ENCODE measurements at places on chromosomes 3 and 15.

- DNase-seq, result no peak
Measured at GRCh38 chr15:51375966-51376640, 34.6 kb downstream of the GLDN start.

- DNase-seq, result no peak
Measured at GRCh38 chr3:183711516-183711915, 13.9 kb downstream of the YEATS2 start.

GRCh38 chr15:70484993-70485392 is 278.4 kb downstream of the UACA start:
- DNase-seq, result no peak

GRCh38 chr15:39267685-39268084 is 313.2 kb upstream of the THBS1 start:
- peak; percentile 37 for DNase-seq

DNA sequence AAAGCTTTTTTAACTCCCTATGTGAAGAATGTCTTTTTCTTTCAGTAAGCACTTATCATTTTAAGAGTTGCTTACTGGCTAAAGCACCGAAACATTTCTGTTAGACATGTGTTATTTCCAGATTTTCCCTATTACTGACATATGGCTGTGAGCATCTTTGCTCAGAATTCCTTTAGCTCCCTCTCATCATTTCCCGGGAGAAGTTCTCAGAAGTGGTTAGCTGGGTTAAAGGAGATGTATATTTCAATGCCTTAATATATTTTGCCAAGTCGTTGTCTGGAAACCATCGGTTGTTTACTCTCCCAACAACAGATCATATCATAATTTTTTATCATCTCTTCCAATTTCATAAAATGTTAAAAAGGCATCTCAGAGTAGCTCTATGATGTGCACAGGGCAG is 396.5 kb downstream of the OCA2 start:
- DNase-seq, result no peak

DNA sequence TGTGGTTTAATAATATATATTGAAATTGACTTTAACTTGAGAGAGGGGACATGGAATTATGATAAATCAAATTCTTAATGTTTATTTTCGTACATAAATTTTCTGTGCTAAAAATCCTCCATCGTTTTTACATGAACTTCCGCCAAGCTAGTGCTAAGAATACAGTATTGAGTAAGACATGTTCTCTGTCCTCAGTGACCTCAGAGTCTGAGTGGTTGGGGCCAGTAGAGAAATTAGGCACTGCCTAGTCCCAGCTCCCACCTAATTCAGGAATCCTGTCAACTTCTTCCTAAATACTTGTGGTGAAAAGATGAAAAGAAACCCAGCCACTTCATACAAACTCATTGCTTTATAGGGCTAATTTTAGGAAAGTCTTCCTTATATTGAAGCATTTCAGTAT is 110.3 kb downstream of the PPP2R3A start:
- DNase-seq, result no peak

DNA sequence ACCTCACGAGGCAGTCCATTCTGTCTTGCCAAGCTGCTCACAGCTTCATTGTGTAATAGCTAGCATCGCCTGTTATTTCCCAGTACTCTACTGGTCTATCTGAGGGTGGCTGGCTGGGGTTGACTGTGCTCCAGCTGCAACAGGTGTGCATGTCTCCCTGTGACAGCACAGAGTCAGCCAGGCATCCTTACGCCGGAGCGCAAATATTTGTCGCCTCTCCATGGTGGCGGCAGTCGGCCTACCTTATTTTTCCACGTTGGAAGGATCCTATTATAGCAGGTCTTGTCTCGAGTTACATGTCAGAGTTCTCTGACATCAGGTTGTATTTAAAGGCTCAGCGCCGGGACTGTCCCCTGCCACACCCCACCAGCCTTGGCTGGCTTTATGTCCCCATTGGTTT is 307.1 kb downstream of the TLE3 start:
- no peak for DNase-seq

DNA sequence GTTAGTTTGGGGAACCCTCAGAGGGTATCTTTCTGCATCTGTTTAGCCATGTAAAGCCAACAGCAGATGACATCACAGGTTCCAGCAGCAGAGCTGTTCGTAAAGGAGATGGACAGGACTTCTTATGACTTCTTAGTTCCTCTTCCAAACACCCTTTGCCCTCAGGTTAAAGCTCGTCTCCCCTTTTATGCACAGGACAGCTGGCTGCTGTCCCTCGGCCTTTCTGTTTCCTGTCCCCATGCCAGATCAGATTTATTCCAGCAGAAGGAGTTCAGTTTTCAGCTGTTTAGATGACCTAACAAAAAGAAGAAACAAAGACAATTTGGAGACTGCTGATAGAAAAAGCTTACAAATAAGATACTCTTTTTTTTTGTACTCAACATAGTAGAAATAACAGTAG is 45.1 kb downstream of the SEC22A start:
- DNase-seq, result no peak

DNA sequence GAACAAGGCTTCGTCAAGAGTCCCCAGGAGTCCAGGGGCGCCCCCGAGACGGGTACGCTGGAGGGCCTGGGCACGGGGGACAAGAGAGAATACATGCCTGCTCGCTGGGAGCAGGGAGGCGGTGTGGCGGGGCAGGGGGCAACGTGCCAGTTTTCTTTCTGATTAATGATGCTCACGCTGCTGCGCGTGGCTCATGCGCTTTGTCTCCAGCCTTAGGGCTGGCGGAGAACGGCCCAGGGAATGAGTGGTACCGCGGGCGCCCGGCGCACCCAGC is 408 bp upstream of the ARPP21 start:
- no peak for DNase-seq

DNA sequence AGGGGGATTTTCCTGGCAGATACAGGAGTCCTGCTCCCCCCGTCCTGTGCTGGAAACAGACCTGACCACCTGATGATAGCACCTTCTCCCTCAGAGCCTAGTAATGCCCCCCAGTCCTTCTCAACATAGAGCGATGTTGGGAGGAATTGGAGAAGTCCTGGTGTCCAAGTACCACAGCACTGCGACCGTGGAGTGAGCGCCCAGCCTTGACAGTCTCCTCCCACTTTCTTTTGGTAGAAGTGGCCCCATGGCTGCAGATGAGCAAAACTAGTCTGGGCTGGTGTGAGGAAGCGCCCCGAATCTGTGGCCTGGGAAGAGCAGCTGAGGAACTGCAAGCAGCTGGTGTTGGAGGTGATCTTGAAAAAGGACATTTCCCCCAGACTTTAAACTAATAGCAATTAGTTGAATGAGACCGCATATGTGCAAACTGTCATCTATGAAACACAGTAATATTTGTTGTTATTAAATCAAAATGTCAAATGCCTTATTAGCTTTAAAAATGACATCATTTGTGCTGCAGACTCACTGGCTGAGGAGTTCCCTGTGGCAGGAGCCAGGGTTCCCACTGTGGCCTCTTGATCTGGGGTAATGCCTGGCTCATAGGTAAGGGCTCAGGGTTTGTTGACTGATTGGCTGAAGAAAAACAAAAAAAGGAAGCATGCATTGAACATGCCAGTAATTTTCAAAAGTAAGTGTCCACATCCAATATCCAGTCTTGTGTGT is 121.8 kb downstream of the CACNA2D3 start:
- DNase-seq, result no peak

DNA sequence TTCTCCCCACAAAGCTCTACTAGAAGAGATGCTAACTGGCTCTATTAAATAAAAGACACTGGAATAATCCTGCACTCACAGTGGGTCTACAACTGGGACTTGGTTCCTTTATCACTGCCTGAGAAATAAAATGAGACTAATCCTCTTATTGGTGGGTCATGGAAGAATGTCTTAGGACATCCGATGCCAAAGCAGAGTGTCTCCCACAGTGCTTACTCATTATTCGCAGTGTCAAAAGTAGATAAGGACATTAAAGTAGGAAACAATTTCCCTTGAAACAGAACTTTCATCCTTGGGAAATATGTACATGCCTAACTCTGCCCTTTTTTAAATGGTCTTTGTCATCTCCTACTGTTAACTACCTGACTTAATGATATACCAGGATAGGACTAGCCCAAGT is 71.5 kb downstream of the GSK3B start:
- no peak for DNase-seq

- no peak for DNase-seq
Measured at GRCh38 chr3:11588755-11589154, 55.0 kb downstream of the VGLL4 start.

DNA sequence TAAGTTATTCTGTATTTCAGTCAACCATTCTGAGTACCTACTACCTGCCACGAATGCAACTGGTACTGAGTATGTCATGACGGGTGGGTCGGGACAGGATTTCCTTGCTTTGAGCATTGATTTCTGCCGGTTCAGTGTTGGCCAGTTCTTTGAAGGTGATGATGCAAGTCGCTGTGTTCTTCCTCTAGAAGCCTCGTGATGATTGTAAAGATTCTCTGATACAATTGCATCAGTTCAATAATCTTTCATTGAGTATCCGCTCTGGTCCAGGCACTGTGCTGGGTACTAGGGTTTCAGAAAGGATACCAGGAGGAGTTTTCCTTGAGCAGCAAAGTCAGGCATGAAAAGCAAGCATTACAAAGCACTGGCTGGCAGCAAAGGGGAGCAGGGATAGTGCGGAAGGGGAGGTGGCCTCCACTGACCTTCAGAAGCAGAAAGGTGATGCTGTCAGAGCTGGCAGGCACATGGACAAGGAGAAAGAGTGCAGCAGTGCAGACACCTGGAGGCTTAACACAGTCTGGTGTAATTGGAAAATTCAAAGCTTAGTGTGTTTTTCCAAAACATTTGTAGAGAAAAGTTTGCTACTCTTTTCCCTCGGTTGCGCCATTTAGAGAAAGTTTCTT is 100.1 kb downstream of the RPL39L start:
- DNase-seq, result no peak

DNA sequence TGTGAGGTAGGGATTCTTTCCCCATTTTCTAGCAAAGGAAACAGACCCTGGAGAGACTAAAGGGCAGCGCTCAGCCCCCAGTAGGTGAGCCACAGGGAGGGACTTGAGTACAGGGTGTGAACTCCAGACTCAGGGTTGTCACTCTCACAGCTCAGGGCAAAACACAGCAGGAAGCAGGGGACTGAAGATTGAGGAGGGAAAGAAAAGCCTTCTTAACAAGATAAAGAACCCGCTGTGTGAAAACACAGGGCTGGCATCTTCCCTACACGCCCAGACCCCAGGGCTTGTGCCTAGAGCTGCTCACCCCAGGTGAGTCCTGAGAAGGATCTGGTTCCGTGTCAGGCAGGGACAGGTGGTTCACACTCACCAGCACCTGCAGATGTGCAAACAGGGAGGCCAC is 59.6 kb downstream of the ABTB1 start:
- DNase-seq, result no peak

DNA sequence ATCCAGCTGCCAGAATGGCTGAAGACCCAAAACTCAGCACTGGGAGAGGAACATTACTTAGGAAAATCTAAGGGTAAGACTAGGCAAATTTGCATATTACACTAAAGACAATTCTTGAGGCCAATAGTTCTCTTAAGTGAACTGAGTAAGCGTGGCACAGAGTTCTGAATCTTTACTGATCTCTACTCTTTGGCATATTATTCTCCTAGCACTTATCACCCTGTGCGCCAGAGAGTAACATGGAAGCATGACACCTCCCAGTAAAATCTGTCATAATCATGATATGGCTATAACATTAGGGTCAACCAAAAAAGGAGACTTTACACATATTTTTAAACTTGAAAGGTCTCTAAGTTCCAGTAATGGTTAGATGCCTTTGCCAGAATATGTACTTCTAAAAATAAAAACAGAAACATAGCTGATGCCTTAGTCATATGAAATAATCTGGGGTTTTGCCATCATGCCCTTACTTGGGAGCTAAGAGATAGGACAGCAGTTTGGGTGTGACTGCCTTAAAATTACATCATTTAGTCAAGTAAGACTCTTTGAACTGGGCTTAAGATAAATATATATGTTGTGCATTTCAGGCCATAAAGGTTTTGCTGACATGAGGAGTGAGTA is 290.5 kb downstream of the PLCL2 start:
- DNase-seq, result no peak

DNA sequence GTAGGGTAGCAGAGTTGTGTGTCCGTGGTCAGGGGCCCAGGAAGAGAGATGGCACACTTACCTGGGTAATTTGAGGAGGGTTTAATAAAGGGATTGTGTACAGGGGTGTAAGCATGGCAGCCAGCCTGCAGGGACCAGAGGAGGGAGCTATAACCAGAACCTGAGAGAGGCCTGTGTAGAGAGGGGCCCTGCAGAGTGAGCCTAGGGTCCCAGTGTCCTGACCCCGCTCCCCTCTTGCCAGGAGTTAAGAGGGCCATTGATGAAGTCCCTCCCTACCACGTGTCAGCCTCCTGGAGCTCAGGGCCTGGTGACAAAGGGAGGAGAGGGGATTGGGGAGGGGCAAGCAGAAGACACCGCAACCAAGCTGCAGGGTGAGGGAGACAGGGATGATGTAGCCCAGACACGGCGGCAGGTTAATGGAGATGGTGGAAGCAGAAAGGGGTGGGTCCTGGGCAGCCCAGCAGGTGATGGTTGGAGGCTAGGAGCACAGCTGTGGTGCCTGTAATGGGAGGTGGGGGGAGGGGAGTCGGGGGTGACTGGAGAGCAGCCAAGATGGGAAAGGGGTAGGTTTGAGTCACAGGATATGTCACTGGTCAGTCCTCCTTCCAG is 165.4 kb upstream of the TOPAZ1 start:
- DNase-seq, result no peak

GRCh38 chr15:47184003-47184907 is 533.0 kb upstream of the SEMA6D start:
- DNase-seq, result no peak

GRCh38 chr3:124557433-124558232 is 172.6 kb upstream of the UMPS start:
- no peak for DNase-seq

DNA sequence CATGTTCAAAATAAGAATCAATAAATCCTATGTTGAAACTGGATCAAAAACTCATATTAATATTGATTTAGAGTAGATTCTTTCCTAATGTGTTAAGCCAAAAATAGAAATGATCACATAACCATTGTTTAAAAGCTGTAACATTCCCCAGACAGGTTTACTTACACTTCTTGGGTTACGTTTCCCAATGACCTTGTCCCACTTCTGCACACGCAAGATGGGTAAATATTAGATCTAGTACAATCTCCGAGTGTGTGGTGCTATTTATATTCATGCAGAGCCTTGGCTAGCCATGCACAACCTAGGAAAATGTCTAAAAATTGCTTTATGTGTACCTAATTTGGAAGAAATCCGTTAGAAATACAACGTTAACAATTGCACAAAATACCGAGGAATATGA is 39.6 kb downstream of the ERC2 start:
- DNase-seq, result no peak

- no peak for DNase-seq
Measured at GRCh38 chr3:129317014-129317771, 38.5 kb downstream of the HMCES start.

DNA sequence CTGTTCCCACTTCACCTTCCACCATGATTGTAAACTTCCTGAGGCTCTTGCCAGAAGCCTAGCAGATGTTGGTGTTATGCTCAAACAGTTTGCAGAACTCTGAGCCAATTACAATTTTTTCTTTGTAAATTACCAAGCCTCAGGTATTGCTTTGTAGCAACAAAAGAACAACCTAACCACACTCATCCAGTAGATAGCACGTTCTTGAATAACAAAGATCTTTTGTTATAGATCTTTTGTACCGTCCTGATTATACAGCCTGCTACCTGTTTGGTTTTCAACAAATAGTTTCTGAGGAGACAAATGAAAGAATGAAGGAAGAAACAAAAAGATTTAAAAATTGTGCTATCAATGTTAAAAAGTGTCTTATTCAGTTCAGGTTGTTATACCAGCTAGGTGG is 474.7 kb upstream of the ALCAM start:
- DNase-seq, result no peak
